H7 (cell line): ENCODE measurements at places on chromosomes 5 and 9. TPM values are rescaled to one million over a fixed set of nuclear protein-coding genes. Genes with fewer than 3 reads are reported as not detected.

CXCL14 gene
- total RNA-seq: 2.7 and 4.2 TPM in 2 replicates

PAEP gene
- total RNA-seq: not detected in 2 replicates

DNA sequence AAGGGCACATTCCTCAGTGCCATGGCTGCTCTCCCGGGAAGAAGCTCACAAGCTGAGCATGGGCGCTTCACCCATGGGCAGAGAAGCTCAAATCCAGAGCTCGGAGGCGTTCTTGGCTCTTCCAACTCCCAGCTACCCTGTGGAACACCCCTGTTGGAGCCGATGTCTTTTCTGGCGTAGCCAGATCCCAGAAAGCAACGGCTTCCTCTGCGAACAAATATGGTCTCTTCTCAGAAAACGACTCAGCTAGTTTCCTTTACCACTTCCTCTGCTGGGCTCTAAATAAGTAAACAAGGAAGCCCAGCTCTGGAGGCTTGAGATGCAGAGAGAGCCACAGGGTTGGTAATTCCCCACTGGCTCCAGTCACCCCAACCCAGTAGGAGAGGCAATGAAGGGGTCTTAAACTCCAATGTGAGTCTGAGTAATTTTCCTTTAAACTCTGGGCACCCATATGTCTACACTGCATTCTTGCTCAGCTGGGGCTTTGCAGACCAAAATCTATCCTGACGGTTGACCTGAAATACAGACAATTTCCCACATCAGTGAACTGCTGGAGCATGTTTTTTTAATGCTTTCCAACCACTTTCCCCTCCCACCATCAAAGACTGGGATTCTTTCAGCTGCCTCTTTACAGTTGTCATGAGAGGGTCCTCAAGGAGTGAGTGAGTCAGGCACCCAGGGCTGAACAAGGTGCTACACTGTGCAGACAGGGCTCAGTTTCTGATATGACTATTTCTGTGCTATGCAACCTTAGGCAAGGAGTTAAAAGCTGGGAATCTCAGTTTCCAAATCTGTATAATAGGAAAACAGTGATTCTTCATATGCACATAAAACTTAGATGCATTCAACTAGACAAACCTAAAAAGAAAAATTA lies at the start of gene LCP2:
TSS of gene LCP2 (minus strand) at position 189 of the 874 bp plus-strand sequence. CDS start at position 23, 166 bp downstream.
- DNase-seq: no peak

- peak; percentile 70 for DNase-seq
Measured at GRCh38 chr5:673161-673830, 19.9 kb downstream of the TPPP start.

- no peak for DNase-seq
Measured at GRCh38 chr5:111656580-111656979, 100.4 kb downstream of the NREP start.

BSPRY gene
- 1.5 and 2.3 TPM in 2 replicates for total RNA-seq

- no peak for DNase-seq
Measured at GRCh38 chr5:127650022-127650421, 1.1 kb downstream of the CTXN3 start.

MARCOL gene
- not detected in 2 replicates for total RNA-seq

PCDH1 gene
- total RNA-seq: 66.8 and 67.1 TPM in 2 replicates

KIAA0825 gene
- total RNA-seq: 0.63 and 1.5 TPM in 2 replicates

GRCh38 chr5:90135779-90136378 lies 273.7 kb downstream of the CETN3 start:
- DNase-seq: peak; percentile 44

TAF11L12 gene
- not detected in 2 replicates for total RNA-seq

GRCh38 chr5:178649580-178649979 lies 22.7 kb upstream of the CLK4 start:
- no peak for DNase-seq

FBP2 gene
- not detected in 2 replicates for total RNA-seq

ENG gene
- total RNA-seq: 1.4 and 1.8 TPM in 2 replicates

DNA sequence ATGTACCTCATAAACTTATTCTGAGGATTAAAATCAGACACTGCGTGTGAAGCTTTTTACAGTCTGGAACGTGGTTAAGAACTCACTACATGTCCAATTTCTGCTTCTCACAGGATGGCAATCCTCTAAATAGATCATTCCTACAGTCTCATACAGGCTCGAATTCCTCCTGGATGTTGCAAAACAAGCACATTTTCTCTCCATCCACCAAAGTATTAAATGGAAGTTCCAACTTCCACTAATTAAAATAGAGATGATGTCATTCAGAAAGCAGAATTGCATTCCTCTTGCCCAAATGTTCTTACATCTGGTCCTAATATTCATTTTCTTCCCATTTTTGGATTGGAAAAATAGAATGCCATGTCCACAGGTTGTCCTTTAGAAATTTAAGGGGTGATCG lies 145.5 kb upstream of the PCA3 start:
- DNase-seq: no peak

- DNase-seq: no peak
Measured at GRCh38 chr5:77444356-77444755, 47.8 kb downstream of the WDR41 start.

DNA sequence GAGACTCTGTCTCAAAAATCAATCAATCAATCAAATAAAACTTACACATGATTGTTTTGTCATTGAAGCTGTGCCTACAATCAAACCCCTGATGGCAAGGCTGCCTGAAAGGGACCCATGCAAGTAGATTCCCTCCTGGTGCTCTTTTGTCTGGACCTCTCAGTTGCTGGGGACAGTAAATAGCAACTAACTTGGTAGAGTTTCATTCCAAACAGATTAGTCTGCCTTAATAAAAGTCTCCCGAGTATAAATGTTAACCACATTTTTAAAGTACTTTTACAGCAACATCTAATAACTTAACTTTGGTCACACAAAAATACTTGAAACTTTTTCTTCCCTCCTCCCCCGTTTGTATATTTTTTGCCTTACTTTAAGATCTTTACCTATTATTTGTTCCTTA lies 105.5 kb downstream of the FEM1C start:
- DNase-seq: no peak

DNA sequence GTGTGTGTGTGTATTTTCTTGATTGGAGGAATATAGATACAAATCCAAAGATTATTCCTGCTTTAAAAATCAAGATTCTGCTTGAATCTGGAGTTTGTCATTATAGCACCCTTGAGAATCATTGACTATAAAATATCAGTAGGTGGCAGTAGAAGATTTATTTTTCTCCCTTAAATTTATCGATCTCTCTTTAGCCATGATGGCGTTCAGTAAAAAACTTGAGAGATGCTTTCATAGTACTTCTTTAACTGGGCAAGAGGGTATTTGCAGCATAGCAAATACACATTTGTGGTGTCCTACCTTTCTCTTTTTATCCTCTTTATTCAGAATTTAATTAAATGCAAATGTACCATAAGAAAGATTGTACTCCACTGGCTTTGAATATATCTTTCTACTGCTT lies 307.7 kb downstream of the ADGRV1 start:
- DNase-seq: peak; percentile 25

GRCh38 chr9:12878351-12878978 lies 103.6 kb downstream of the LURAP1L start:
- DNase-seq: no peak

GRCh38 chr9:114930056-114930812 lies at the start of gene TNFSF8:
TSS of gene TNFSF8 (minus strand) at chr9:114930591. CDS start at chr9:114930303, 288 bp downstream.
- no peak for DNase-seq

DNA sequence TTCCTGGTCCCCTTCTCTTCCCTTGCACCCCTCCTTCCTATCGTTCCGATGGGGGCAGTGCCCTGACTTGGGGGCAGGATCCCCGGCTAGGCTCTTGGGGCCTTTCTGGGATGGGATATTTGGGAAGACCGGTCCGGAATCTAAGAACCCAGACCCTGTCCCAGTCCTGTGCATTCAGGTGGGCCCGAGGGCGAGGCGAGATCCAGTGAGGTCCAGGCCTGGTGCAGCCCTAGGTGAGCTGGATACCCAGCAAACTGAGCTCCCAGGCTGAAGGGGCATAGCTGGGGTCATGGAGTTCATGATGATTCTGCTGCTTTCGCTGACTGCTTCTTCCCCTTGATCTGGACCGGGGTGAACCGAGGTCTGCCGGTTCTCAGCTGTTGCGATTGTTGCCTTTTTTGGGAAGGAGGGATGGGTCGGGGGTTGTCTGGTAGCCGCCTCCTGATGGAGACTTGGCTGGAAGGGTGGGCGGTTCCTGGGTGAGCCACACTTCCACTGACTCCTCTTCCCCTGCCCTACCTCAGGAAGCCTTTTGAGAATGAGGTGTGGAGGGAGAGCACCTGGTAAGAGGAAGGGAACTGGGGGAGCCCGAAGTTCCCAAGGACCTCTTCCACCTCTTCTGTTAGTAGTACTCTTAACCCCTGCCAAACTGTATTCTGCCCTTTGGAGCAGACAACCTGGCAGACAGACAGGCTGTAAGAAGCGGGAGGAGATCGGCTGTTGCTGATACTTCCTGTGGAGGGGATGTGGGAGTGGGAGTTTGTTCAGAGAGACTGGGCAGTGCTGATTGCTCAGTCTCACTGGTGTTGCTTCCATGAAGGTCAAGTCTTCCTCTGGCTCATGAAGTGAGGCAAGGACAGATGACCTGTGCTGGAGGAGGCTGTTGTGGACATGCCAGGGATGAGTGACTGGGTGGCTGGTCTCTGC lies 1.0 kb downstream of the LRRC8A start:
- DNase-seq: peak; percentile 58

TRPM6 gene
- total RNA-seq: 0.15 and 0.24 TPM in 2 replicates

DNA sequence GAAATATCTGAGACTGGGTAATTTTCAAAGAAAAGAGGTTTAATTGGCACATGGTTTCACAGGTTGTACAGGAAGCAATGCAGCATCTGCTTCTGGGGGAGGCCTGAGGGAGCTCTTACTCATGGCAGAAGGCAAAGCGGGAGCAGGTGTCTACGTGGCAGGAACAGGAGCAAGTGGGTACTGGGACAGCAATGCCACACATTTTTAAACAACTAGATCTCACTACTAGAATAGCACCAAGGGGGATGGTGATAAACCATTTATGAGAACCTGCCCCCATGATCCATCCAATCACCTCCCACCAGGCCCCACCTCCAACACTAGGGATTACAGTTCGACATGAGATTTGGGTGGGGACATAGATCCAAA lies 47.6 kb upstream of the HOMER1 start:
- DNase-seq: no peak

DNA sequence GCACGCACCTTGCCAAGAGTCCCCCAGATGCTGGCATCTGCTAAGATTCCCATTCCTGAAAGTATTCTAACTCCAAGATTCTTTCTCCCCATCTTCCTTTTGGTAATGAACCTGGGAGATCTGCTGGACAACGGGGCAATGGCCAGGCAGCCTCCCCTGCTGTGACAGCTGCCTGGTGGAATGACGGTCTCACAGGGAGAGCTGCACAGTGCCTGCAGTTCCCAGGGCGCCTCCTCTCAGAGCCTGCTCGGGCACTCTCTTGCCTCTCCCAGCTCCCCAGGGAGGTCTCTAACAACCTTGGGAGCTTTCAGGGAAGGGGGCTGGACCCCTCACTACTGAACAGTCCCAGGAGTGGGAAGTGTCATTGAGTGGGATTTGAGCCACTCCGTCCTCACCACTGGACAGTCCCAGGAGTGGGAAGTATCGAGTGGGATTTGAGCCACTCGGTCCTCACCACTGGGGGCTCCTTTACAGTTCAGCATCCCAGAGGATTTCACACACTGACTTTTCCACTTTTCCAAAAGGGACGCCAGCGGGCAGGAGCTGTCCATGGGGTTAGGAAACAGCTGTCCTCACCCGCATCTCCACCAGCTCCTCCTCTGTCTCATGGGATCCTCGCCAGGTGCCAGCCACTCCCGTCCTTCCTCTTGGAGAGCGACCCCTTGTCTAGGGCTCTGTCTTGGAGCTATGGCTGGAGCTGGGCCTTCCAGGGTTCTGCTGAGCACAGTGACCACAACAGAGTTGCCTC lies 65.7 kb downstream of the ADAMTS2 start:
- no peak for DNase-seq
